ENCODE measurements at places on chromosomes 5 and 9.
A peak's percentile ranks its signal among the peaks of the same experiment; 100 is the strongest.

GRCh38 chr9:82987370-82988189 lies 75.4 kb downstream of the RASEF start:
- no peak for DNase-seq

DNA sequence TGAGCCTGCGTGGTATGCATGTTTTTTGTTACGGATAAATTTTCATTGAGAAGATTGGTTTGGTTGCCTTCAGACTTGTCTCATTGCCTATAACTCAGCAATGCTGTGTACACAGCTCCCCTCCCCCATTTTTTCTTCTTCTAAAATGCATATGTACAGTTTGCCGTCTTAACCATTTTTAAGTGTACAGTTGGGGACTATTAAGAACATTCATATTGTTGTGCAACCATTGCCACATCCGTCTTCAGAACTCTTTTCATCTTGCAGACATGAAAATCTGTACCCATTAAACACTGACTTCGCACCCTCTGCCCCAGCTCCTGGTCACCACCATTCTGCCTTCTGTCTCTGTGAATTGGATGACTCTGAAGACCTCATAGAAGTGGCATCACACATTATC lies 6.2 kb downstream of the EXOC3 start:
- DNase-seq = no peak

DNA sequence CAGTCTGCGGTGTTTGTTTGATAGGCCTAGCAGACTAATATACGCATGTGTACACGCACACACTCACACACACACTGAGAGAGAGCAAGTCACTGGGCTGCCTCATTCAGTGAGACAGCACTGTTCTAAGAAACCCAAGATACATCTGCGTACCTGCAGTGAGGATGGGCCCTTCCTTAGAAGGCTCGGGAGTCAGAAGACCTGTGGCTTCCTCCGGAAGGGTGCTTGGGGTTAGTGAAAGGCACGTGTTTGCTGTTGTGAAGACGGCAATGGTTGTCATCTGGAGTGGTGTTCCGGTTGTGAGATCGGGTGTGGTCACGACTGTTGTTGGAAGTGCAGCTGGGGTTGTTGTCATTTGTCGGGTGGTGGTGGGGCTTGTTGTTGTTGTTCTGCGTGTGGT lies 11.7 kb downstream of the TIMD4 start:
- DNase-seq = no peak

DNA sequence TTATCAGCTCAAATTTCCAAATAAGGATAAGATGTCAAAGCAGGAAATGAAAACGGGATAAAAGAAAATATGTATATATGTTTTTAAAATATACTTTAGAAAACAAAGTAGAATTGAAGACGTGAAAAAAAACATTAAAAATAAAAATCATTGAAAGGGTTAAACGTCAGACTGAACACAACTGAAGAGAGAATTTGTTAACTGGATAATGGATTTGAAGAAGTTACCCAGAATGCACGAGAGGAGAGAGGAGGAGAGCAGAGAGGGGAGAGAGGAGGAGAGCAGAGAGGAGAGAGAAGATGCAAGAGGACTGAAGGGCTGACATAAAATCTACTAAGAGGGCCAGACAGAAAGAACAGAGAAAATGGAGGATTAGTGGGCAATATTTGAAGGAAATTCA lies 88.0 kb downstream of the CDKN2A start:
- no peak for DNase-seq

- DNase-seq = no peak
Observed at GRCh38 chr5:166834246-166834645, 1457.2 kb upstream of the WWC1 start.

GRCh38 chr9:133673258-133673655 lies 37.1 kb downstream of the DBH start:
- DNase-seq = no peak

DNA sequence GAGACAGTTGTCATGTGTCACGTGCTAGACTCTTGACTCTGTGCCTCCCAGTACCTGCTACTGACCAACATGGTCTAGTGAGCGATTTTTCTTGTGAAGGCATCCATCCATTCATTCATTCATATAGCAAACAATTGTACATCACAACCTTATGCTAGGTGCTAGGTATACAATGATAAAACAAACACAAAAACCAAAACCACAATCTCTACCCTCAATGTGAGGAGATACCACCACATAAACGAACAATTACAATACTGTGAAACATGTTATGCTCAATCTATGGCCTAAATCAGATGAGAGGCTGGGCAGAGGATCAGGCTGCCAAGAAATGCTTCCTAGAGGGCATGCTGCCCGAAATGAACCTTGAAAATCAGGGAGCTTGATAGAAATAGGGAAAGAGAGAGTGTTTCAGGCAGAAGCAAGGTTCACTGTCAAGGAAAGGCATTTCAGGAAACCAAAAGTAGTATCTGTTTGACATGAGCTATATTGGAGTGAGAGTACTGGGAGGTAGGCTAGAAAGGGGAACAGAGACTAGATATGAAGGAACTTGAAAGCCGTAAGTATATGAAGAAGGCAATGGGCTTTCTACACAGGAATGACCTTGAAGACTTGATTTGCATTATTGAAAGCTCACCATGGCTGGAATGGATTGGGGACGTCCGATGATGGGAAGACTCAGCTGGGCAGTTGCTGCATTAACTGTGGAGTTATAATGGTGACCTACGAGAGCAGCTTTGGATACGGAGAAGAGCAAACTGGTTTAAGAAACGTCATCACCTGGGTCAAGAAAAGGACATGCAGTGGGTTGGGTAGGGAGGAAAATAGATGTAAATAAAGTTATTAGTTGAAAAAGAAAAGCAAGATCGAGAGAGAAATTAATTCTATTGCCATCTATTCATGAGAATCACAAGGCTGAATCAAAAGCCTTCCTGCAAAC lies 90.1 kb downstream of the THBS4 start:
- DNase-seq = no peak

GRCh38 chr9:88237991-88238571 lies 99.8 kb upstream of the SPATA31C2 start:
- no peak for DNase-seq

DNA sequence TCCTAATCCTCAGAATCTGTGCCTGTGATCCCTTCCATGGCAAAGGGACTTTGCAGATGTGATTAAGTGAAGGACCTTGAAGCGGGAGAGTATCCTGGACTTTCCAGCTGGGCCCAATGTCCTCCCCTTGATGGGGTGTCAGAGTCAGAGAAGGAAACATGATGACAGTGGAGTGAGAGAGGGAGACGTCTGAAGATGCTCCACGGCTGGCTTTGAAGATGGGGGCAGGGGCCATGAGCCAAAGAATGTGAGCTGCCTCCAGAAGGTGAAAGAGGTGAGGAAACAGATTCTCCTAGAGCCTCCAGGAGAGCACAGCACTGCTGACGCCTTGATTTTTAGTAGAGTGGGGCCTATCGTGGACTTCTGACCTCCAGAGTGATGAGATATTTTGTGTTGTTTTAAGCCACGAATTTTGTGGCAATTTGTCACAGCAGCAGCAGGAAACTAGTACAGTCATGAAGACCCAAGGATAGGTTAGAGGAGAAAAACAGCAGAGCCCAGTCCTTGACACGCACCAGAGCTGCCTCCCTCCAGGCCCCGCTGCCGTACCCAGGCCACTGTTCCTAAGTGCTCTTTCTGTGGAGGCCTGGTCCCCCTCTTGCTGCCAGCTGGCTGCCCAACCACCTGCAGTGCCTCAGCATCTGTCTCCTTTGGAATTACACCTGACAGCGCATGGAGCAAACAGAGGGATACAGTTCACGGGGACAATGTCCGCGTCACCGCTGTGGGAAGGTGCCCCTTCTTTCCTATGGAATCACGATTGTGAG lies 78.1 kb downstream of the MACROH2A1 start:
- DNase-seq = no peak

DNA sequence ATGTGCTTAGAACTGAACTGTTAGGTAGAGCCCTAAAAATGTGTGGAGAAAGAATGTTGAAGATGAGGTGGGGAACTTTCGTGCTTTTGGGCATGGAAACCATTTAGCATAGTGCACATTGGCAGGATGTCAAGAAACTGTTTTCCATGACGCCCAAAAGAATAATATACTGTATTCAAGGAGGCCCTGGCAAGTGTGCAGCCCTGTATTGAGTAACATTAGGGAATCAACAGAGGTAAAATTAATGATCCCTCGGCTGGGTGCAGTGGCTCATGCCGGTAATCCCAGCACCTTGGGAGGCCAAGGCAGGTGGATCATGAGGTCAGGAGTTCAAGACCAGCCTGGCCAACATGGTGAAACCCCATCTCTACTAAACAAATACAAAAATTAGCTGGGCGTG lies 20.9 kb upstream of the PLIN2 start:
- no peak for DNase-seq

DNA sequence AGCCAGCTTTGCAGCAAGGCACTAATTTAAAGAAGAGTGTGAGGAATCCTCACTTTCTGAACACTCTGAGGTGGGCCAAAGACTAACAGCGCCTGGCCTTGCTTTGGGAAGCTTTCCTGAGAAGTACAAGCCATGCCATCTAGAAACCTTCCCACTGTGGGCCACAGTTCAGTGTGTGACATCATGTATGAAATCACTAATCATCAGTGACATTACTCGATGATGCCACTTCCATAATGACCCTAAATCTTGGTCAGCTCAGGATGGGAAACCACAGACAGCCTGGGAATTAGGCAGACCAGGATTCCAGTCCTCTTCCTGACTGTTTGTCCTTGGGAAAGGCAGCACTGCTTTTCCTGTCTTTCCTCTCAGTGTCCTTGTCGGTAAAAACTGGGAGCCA lies 54.2 kb upstream of the HSPA9 start:
- no peak for DNase-seq

- DNase-seq = no peak
Observed at GRCh38 chr9:35652829-35653209, 2.1 kb upstream of the SIT1 start.

DNA sequence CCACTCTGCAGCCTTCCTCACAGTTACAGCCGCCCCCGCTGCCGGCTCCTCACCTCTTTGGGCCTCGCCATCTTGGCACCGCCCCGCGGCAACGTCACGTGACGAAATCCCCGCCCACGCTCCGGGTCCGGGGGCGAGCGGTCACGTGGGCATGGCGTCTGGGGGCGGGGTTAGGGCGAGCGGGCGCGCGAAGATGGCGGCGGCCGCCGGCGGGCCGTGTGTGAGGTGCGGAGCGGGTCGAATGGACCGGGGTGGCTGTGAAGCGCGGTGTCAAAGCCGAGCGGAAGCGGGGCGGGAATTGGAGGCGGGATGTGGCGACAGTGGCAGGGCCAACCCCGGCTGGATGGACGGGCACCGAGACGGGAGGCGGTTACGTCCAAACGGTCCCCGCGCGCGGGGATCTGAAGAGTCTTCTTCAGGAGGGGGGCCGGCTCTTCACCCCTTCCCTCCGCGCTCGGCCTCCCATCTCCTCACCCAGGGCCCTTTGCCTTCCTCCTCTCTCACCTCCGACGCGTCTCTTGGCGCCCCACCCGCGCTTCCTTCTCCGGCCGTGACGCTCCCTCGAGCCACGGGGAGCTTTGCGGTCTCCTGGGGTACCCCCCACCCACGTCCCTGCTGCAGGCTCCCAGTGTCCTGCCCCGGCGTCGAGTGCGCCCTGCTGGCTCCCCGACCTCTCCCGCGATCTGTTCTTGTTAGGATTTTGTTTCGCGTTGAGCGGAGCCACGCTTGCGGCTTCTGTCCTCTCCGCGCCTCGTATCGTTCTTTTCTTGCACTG lies at the start of the genes DOLK and NUP188:
Gene DOLK (minus strand): TSS at position 77 of the 775 bp plus-strand sequence. CDS start 300 bp downstream, outside the sequence.
Gene NUP188 (plus strand): TSS at position 173 of the 775 bp plus-strand sequence. CDS start 21 bp downstream, at position 194.
- peak; percentile 100 for DNase-seq

DNA sequence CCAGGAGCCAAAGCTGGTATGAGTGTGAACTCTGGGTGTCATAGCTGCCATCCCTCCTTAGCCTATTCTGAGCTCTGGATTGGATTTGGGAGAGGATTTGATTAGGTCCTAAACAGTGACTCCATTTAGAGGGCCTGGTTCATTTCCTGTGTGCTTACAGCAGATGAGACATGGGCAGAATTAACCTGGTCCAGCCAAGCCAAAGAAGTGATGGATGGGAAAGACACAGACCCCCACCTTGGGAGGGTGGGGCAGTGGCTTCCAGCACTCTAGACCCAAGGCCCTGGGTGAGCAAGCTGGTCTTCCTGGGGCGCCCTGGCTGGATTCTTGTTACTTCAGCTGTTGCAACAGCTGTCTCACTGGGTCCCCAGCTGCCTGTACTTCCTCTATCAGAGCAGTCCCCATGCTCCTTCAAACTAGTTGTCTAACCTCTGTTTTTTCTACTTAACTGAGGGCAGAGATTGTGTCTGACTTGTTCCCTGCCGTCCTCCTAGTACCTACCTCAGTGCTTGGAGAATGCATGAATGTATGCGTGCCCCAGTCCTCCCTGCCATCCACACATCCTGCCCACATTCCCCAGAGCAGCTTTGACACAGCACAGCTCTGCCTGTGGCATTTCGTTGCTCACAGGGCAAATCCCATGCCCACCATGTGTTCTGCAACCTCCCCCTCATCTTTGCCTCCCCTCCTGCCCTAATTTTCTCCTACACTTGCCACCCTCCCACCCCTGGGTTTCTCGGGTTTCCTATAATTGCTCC lies 115.9 kb downstream of the RGS3 start:
- DNase-seq = no peak

GRCh38 chr5:13700626-13701025 lies 243.9 kb downstream of the DNAH5 start:
- DNase-seq = no peak

DNA sequence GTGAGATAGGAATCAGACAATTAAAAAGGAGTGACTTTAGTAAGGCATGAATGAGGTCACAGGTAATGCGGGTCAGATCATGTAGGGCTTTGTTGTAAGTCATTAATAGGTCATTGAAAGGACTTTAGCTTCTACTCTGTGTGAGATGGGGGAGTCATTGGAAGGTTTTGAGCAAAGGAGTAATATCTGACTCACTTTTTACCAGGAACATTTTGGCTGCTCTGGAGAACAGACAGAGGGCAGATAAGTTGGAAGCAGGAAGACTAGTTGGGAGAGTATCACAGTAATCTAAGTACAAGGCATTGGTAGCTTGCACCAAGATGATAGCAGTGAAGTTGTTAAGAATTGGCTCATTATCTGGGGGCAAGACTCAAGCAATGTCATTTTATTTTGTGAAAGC lies 37.4 kb downstream of the KIF2A start:
- no peak for DNase-seq

DNA sequence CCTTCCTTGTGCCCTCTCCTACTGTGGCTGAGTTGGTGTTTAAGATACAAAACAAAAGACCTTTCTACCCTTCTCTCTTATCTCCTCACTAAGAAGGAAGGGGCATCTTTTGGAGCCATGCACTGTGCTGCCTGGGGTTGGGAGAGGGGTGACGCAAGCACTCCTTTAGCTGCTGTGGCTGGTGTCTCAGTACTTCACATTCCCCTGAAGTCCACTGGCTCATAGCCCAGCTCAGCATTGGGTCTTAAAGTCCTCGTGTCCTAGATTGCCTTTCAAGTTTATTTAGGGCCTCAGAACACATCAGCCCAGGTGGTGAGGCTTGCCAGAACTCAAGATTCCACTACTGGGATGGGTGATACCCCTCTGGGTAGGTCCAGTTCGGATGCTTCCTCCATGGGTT lies 325.9 kb upstream of the CYLC2 start:
- DNase-seq = no peak

DNA sequence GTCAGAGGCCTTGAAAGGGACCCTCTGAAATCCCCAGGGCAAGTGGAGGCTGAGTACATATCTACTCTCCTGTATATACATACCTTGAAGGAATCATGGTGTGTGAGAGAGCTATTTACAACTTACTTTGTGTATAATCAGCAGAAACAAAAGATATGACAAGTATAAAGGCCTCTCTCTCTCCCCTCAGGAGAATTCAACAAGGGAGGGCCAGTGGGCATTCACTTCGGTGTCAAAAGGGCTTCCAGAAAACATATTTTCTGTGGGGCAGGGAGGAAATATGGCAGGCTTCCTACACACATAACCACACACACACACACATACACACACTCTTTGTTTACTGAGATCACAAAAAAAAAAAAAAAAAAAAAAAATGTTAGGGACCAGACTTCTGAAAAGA lies 181.7 kb downstream of the BNC2 start:
- DNase-seq = no peak

GRCh38 chr5:178695556-178695955 lies 34.9 kb downstream of the ZNF354A start:
- no peak for DNase-seq
